ENCODE measurements at places on chromosomes 4 and X.

DNA sequence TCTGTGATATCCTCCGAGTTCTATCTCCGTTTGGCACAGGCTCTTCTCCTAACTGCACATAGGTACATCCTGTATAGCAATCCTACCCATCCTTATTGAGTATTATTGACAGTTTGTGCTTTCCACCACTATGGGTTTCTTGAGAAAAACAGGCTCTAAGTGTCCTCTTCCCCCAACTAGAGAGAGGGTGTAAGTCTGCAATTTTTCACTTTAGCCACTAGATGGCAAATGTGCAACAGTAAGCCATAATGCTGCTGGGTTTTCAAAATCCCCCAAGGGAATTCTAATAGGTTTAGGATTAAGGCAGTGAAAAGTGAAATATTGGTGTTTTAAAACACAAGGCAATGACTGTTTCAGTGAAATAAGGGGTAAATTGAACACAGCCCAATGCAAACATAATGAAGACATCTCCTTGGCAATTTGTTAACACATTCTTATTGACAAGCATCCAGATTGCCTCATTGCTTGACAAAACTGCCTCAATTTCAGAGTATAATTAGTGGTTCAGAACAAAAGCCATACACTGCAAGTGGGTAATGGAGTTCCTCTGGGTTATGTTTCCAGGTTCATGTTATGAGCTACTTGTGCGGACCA, 239.0 kb upstream of the HTR2C start:
- peak; percentile 18 for DNase-seq

DNA sequence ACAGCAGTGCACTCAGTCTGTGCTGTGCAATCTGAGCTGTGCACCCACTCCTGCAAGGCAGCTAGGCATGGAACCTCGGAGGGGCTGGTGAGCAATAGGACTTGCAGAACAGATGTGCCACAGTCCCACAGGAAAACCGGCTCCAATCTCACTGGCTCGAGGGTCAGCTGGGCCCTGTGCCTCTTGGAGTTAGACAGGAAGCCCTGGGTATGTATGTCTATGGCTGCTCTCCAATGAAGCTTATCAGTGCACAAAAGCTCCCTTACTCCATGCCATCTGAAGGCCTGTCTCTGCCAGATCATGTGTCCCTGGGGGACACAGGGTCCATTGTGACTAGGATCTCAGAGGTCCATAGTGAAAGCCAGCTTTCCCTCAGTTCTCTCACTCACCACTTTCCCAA, 335.8 kb downstream of the SH3BGRL start:
- DNase-seq = no peak

- no peak for DNase-seq
Measured at GRCh38 chr4:7714176-7714575, 225.5 kb downstream of the AFAP1 start.

DNA sequence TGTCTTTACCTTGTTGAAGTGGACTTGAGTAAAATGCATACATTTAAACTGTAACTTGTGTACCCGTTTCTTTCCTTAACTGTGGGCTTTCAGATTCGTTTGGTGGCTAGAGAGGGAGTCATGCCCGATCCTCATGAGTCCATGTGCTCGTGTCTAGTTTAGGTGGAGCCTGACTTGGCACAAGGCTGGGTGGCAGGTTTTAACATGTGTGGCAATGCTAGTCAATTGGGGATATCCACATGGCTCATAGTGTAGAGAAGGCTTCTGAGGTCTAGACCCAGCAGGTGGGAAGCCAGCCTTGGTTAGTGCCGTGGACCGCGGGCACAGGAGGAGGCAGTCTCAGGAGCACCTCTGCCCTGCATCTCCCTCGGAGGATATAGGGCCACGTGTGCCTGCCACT, 48.5 kb upstream of the CLCN4 start:
- DNase-seq = no peak

DNA sequence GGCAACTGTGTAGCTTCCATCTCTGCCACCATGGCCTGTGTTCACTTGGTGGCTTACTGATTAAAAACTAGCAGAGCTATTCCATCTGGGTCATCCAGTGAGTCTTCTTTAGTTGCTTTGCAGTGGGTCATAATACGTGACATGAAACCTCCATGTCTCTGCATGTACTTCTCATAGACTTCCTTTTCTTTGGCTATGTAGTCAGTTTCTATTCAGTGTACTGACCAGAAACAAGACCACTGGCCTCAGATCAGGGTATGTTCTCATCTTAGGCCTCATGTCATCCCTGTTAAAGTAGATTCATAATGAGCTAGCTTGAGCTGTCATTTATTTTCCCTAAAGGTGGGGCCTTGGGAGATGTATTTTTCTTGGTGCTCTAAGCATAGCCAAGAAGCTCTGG, 195.2 kb downstream of the CCNG2 start:
- no peak for DNase-seq

DNA sequence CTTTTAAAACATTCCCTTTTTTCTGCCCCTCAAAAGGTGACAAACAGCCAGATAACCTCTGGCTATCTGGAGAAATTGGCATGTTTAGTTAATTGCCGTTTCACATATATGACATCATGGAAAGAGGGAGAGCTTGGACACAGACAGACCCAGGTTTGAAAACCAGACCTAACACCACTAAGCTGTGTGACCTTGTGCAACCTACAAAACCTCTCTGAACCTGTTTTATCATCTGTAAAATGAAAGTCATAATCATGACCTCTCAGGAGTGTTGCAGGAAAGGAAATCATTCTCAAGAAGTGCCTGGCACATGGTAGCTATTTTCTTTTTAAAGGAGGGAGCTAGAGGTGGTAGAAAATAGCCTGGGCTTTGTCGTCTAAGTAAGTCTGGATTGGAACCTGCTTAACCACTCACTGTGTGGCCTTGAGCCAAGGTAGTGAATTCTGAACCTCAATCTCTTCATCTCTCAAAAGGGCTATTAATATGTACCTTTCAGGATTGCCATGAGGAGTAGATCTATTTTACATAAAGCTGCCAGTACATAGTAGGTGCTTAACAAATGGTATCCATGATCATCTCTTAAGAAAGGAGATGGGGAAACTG, 363.5 kb downstream of the BCOR start:
- DNase-seq = no peak

GRCh38 chrX:69396916-69397315, 107.2 kb upstream of the NALF2 start:
- DNase-seq = no peak

DNA sequence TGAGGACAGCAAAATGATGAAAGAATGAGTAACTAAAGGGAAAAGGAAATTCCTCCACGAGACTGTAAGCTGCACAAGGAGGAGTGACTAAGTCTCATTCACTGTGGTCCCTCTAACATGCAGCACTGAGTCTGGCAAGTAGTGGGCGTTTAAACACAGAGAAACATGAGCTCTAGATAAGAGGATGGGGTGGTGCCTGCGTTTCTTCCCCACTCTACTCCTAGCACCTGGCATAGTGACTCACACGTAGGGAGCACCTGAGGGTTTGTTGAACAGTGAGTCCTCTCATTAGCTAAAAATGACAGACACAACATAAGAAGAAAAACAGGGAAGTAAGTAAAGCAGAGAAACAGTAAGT, 105.8 kb upstream of the CBR4 start:
- peak; percentile 67 for DNase-seq

DNA sequence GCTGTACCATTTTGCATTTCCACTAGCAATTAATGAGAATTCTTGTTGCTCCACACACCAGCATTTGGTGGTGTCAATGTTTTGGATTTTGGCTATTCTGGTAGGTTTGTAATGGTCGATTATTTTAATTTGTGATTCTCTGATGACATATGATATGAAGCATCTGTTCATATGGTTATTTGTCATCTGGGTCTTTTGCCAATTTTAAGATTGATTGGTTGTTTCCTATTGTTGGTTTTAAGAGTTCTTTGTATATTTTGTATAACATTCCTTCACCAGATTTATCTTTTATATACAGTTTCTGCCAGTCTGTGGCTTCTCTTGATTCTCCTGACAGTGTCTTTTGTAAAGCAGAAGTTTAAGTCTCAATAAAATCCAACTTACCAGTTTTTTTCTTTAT, 18.5 kb upstream of the BDH2 start:
- no peak for DNase-seq

DNA sequence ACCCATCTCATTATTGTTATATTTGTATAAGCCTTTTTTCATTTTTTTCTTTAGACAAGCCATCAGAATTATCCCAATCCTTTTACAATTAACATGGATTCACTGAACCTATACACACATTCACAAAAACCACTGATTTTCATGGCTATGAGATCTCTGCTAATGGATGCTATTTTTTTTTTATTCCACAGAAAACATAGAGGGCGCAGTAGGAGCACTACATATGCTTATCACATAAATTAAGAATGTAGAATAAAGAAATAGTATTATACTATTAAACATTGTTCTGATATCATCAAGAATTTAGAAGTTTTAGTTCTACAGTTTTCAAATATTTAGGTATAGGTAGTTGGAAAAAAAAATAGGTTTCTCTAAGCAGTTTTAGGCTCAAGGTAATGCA, 1477.4 kb downstream of the ARAP2 start:
- DNase-seq = no peak

DNA sequence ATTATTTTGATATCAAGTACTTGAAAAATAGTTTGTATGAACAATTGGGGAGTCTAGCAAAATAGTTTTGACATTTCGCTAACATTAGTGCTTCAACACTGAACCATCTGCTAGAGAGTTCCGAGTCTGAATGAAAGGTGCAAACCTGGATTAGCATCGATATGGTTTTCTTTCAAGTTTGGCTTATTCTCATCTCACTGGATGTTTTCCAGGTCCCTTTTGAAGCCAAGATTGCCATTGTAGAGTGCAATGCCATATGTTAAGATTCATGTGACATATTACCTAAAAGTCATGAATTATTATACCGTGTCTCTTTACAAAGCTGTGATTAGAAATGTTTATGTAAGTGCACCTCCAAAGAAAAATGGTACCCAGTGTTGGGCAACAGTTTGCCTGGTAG, 36.8 kb upstream of the NAA11 start:
- no peak for DNase-seq

DNA sequence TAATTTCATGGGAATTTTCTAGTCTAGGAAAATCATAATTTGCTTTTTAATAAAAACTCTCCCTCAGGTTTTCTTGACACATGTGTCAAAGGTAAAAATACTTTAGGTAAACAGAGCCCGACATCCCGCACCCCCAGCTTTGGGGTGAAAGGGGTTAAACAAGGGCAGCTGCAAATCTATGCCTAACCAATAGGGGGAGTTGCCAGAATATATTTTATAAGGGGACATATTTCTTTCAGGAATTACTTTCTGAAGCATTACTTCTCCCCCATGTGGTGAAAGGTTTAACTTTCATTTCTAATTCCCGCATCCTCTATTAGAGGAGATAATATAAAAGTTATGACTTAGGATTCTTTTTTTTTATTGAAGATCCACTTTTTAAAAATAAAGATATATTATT, 53.9 kb upstream of the HEPH start:
- DNase-seq = no peak

- DNase-seq = no peak
Measured at GRCh38 chrX:68533656-68534055, 34.8 kb downstream of the YIPF6 start.

- DNase-seq = no peak
Measured at GRCh38 chrX:6930307-6930849, 217.1 kb upstream of the STS start.

GRCh38 chr4:125390126-125390525, 75.4 kb downstream of the FAT4 start:
- DNase-seq = peak; percentile 69

GRCh38 chrX:44997888-44998287, 124.9 kb downstream of the KDM6A start:
- no peak for DNase-seq

GRCh38 chr4:57162499-57163019, 52.4 kb upstream of the IGFBP7 start:
- no peak for DNase-seq

DNA sequence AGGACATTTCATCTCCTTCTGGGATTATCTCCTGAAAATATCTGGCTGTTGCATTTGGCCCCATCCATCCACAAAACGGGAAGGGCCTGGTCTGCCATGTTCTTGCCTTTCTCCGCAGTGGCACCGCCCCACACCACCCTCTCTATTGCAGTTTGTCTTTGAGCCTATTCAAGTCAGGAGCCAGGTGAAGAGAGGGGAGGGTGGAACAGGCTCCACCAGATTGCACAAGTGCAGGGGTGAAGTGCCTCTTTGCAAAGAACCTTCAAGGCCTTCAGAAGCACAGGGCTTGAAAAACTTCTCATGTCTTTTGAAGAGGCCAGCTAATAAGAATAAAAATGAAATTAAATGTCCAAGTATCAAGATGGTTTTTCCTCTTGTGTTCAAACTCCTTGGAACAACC, 28.7 kb downstream of the RS1 start:
- DNase-seq = no peak

GRCh38 chr4:121408-122084, 2.8 kb upstream of the ZNF718 start:
- DNase-seq = no peak

DNA sequence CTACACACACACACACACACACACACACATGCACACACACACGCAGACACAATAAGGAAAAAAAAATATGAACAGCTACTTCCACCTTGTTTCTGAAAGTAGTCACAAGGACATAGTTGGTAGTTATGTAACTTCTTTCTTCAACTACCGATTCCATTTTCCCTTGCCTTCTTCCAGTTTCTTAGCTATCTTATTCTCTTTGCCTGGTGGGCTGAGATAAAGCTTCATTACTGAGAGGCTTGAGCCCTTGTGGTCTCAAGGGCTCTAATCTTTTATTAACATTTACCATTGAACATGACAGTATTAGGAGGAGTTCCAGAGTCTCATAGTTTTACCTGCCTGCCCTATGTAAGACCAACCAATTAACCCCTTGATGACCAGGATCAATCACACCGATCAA, 8.9 kb upstream of the SMIM10 start:
- DNase-seq = no peak

Measured in Panc1 (cell line).